Stimulated activated CD4-positive, alpha-beta T cell treated with anti-CD3 and anti-CD28 coated beads, Interleukin-1b, Interleukin-23, amount 100 ng/mL, for 1 hour (primary cell): ENCODE measurements at places on chromosomes 5 and 9.

DNA sequence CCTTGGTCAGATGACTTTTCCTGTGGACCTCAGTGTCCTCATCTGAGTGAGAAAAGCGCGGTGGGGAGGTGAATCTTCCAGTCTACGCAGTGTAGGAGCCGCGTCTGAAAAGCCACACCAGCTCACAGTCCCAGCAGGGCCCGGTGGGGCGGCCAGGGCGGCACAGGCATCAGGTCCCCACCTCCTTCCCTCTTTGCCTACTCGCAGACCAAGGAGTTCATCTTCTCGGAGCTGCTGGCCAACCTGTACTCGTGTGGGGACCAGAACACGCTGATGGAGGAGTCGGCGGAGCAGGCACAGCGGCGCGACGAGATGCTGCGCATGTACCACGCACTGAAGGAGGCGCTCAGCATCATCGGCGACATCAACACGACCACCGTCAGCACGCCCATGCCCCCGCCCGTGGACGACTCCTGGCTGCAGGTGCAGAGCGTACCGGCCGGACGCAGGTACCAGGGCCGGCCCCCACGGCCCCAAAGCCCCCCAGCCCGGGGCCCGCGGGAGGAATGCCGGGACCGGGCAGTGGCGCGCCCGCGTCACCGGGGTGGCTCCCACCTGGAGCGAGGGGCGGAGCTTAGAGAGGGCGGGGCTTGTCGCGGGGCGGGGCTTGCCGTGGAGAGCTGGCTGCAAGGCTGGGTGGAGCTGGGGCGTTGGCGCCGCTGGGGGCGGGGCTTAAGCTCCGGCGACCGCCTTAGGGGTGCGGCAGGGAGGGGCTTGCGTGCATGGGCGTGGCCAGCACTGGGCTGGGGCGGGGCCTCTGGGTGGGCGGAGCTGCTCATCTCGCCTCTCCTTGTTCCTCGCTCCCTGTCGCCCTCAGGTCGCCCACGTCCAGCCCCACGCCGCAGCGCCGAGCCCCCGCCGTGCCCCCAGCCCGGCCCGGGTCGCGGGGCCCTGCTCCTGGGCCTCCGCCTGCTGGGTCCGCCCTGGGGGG is 25.6 kb downstream of the GOLGA2 start:
- DNase-seq, result peak; percentile 97

GRCh38 chr9:75142202-75142601 is 53.9 kb downstream of the OSTF1 start:
- no peak for DNase-seq

- no peak for DNase-seq
Measured at GRCh38 chr9:92644278-92644677, 25.7 kb downstream of the IPPK start.

GRCh38 chr9:21906881-21907280 is 87.3 kb downstream of the CDKN2A start:
- DNase-seq, result no peak

DNA sequence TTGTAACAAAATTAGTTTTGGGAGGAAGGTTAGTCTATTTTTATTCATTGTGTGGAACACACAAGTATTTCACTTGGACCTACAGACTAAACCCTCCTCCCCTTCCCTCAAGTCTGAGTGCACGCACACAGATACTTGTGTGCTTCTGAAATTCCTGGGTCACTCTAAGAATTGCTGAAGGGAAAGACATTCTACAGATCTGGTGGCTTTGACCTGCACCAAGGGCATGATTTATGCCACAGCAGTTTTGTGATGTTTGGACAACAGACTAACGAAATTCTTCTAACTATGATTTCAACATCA is 150.5 kb downstream of the ARL15 start:
- no peak for DNase-seq

DNA sequence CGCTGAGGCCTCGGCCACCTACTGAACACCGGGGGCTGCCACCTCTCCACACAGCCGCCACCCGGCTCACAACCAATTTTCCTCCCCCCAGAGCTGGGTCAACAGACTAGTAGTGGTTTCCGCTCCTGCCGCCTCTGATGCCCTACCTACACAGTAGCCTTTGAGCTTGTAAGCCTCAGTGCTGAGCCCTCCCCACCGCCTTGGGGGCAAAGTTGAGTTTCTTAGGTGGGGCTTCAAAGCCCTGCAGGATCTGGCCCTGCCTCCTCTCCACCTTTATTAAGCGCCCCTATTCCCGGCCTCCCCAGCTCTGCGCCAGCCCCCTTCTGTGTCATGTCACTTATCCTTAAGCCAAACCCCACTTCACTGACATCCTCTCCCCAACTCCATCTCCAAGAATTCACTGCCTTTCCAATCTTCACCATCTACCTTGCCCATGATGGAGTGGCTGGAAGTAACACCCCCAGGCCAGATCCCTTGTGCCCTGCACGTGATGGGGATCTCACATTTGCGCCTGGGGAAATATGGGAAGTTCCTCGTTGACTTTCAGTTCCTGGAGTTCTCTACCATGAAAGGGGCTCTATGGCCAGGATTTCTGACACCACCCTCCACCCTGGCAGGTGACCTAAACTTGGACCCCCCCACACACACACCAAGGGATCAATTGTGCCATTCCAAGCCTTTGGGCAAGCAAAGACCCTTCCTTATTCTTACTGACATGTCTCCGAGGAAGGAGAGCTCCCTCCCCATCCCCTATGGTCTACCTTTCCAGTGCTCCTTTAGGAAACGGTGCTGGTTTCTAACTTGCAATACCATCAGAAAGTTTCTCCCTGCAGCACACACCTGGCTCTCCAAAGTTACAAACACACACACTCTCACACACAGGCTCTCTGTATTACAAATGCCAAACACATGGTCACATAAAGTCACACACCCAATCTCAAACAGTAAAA is 2.7 kb upstream of the CNTFR start:
- DNase-seq, result no peak

- no peak for DNase-seq
Measured at GRCh38 chr5:124889486-124889825, 143.0 kb upstream of the ZNF608 start.
